WTC11 (cell line): ENCODE measurements at places on chromosomes 7 and 10.

- DNase-seq = no peak
Measured at GRCh38 chr10:29408847-29409240, 120.0 kb downstream of the LYZL1 start.

DNA sequence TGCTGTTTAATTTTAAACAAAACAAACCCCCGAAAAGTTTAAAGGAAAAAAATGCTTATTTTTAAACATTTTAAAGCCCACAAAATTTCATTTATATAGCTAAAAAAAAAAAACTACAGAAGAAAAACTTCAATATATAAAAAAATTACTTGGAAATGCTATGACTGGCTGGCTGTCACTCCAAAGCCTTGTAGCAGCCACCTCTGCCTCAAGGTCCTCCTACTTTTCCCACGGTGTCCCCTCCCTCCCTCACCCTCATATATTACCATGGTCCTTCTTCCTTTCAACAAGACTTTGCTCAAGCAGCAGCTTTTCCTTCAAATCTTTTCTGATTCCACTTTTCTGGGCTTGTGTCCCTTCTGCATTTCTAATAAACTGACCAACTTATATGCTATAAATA is 122.0 kb downstream of the TPK1 start:
- no peak for DNase-seq

DNA sequence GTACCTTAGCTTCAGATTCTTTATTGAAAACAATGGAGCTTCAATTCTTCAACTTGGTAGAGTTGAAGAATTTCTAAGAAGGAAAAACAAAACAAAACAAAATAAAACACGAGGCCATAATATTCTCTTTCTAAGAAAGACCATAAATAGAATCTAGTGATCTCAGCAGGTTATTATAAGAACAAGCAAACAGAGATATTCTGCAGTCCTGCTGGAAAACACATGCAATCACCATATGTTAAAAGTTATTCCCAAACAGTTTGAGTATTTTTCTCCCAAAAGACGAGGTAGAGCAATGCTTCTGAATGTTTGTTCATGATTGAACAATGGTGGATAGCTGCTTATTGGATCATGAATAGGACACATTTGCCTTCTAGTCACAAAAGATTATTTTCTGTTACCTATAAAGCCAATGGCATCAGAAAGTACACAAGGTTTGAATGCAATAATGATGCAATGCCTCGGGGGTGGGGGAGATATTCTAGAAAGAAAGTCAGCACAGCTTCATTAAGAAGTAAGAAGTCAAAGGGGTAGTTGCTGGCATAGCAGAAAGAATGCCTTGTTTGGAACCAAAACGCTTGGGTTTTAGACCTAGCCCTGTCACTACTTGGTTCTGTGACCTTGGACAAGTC is 59.3 kb downstream of the CREB3L2 start:
- no peak for DNase-seq

DNA sequence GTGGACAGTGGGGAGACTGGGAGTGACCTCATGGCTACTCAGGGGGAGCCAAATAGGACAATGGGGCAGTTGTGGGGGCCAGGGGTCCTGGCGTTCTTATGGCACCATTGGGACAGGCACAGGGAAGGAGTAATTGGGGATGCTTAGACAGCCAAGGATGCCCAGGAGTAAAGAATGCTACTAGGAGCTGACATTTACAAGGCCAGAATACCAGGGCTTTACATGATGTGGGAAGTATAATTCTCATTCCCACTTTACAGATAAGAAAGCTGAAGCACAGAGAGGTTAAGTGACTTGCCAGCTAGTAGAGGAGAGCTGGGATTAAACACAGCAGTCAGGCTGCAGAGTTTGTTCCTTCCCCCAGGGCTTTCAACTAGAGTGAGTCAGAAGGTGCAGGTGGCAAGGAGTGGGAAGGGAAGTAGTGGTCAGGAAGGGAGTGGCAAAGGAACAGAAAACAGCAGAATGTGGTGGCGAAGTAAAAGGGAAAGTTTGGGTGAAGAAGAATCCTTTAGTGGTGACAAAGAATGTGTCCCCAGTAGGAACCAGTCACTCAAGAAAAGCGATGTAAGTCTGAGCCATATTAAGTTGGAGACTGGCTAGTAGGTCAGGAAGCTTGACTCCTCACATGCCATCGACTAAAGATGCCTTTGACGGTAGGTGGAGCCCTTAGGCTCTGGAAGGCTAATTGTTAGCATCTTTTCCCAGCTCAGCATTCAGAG is 32.8 kb downstream of the CPVL start:
- peak; percentile 28 for DNase-seq

DNA sequence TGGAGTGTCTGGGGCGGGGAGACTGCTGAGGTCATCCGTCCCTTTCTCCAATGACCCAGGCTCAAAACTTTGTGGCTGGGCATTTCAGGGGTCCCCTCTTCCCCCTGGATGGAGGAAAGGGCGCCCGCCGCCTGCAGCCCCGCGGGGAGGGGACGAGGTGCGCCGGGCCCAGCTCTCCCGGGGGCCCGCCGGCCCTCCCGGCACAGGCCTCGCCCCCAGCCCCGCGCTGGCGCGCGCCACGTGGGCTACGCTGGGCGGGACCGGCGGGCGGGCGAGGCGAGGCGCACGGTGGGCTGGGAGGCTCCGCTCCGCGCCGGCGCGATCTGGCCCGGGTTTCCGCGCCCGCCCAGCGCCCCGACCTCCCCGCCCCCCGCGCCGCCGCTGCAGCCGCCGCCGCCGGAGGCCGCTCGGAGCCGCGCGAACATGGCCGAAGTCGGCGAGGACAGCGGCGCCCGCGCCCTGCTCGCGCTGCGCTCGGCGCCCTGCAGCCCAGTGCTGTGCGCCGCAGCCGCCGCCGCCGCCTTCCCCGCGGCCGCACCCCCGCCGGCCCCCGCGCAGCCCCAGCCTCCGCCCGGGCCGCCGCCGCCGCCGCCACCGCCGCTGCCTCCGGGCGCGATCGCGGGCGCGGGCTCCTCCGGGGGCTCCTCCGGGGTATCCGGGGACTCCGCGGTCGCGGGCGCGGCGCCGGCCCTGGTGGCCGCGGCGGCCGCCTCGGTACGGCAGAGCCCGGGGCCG is at the start of gene FOXK1:
Gene FOXK1 (plus strand): TSS at position 410 of the 735 bp plus-strand sequence. CDS start 14 bp downstream, at position 424.
- DNase-seq = peak; percentile 63

DNA sequence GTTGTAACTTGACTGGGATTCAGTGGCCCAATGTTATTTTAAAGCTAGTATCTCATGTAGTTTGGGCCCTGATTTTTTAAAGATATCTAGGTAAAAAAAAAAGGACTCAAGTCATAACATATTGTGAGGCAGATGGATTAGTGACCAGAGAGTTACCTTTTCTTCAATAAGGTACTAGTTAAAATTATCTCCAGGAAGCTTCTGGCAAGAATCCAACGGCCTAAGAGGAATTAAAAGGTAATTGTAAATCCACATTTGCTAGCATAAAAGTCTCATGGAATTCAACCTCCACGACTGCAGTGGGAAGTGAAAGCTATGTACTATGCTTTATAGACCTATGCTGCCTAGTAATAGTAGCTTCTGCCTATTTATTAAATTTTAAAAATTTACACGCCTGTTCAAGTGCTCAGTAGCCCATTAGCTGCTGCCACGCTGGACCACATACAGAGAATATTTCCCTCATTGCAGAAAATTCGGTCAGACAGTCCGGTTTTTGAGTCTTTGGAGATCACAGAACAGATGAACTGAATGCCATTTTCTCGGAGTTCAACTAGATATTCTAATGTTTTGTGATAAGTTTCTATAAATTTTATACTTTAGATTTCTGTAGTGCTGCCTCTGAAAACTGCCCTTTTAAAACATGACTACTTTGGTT is 118.4 kb downstream of the NSUN6 start:
- DNase-seq = no peak

- no peak for DNase-seq
Measured at GRCh38 chr10:36669615-36670352, 455.6 kb upstream of the ANKRD30A start.

DNA sequence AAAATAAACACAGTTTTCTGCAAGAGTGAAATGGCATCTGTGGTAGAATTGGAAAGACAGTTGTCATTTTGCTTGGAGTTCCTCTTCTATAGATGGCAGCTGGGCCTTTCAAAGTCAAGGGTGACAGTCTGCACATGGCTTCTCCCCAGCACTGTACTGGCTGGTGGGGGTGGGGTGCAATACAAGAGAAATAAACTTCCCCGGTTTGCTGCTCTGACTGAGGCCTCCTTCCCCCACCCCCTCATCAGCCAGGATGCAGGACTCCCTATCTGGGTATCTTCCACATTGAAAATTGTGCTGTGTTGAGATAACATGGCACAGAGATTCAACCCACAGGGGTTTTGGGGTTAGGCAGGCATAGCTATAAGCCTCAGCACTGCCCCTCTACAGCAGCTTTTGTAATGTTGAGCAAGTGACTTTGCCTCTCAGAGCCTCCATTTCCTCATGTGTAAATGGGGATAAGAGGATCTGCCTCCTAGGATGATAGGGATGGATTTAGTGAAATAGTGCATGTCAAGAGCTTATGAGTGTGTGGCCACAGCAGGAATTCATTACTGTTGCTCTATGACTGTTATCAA is 85.8 kb upstream of the WDR11 start:
- DNase-seq = no peak

DNA sequence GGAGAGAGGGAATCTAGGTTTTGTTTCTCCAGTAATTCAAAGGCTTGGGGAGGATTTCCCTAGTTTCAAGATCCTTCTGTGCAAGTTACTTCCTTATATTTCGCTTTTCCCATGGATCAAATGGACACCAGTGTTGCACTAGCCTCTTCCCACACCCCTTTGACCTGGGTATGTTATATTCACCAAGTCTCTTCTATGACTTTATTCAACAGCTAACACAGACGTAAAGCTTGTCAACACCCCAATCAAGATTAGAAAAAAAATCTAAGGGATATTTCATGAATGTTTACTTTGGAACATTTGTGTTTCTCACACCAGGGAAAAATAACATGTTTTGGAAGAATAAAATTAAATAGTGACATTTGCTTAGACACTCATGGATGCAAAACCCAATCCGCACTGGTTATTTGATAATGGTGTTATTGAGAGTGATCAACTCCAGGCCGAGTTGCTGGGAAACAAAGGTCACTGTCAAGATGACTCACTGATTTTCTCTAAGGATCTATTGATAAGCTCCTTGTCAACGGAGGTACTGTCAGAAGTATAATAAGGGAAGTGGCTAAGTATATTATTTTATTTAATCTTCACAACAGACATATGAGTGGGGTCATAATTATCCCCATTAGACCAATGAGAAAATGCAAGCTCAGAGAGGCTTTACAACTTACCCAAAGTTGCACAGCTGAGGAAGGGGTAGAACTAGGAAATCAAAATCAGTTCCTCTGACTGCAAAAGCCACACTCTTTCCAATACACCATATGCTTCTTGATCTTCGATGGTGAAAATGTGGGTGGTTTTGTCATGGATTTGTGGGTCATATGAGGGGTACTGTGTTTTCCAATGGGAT is 52.2 kb downstream of the CREB3L2 start:
- DNase-seq = no peak
